Femur (tissue), 1 donor: ENCODE measurements at places on chromosomes 12 and 14.

DNA sequence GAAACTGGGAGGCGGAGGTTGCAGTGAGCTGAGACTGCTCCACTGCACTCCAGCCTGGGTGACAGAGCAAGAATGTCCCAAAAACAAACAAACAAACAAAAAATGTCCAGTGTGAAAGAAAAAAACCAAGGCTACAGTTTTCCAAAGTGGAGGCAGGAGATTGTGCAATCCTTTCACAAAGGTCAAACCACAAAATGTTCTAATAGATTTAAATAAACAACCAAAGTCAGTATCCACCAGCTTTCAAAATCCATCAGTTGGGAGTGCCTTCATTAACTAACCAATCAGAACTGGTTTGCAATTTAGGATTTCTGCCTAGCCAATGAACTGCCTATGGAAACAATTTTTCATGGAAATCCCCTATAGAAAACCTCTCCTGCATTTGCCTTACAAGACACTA lies 52.3 kb upstream of the TRIM9 start:
- no peak for DNase-seq

GRCh38 chr14:90300611-90301047 lies 31.1 kb downstream of the NRDE2 start:
- no peak for DNase-seq

DNA sequence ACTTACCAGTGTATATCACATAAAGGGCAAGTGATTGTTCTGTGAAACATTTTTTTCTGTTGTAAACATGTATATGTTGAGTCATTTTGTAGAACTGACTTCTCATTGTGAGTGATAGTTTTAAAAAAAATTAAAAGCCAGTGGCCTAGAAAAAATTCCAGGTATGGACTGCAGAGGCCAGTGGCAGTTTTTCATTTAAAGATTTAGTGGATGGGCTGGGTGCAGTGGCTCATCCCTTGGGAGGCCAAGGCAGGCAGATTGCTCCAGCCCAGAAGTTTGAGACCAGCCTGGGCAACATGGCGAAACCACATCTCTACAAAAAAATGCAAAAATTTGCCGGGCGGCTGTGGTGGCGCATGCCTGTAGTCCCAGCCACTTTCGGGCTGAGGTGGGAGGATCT lies 84.7 kb upstream of the MDM1 start:
- no peak for DNase-seq

DNA sequence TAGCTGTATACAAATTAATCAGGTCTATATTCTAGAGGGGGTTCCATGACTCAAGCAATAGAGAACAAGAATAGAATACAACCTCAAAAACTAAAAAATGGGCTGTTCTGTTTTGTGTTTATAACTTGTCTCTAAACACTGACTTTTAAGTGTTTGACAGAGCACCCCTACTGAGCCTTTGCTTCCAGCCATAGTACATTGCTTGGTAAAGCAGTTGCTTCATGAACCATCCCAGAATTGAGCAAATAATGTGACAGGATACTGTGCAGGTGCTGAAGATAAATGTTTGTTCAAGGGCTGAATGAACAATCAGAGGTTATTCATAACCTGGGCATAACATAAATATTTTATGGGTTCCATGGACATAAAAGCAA lies 11.5 kb downstream of the SPTSSA start:
- no peak for DNase-seq

GRCh38 chr14:29339494-29340172 lies 573.0 kb downstream of the FOXG1 start:
- DNase-seq, result no peak

- DNase-seq, result peak; percentile 81
These were observed 747 bp downstream of the IRF2BPL start for GRCh38 chr14:77027538-77028383.

DNA sequence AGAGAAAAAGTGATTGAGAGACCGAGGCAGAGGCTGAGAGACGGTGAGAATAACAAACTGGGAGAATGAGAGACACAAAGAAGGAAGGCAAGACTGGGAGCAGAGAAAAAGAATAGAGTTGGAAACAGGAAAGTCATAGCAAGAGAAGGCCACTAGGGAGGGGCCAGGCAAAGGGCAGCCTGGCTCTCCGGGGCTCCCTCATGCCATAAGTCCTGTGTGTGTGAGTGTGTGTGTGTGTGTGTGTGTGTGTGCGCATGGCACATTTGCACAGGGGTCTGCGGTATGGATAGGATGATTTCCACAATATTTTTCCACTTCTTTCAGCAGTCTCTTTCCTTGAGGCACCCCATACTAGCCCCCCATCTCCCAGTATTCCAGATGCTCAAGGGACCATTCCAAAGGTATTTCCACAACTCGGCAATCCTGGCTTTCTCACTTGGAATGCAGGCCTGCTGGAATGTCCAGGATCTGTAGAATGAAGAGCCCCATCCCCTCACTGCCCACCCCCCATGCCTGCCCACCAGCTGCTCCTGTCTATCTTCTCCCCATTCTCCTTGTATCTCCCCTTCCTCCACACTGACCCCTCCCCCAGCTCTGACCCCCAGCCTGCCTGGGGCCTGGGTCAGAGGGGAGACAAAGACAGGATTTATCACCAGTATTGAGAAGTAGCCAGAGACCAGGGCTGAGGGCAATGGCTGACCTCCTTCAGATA lies 9.0 kb downstream of the GPR84 start:
- DNase-seq, result no peak

DNA sequence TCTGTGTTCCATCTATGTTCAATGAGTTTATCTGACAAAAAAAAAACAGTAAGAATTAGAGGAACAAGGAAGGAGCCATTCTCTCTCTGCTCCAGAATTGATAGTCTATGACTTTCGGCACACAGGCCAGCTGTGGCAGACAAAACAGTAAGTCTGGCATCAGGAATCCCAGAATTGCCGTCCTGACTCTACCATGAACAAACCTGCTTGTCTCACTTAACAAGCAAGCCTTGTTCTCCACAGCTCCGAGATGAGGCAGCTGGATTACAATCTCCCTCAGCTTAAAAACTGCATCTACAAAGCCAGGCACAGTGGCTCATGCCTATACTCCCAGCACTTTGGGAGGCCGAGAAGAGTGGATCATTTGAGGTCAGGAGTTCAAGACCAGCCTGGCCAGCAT lies 153.6 kb upstream of the TMCC3 start:
- DNase-seq, result no peak

GRCh38 chr12:3753544-3754284 lies 805 bp upstream of the CRACR2A start:
- peak; percentile 67 for DNase-seq
